Left kidney (tissue), 8 donors: ENCODE measurements at places on chromosomes 6 and 20. TPM values are rescaled to one million over a fixed set of nuclear protein-coding genes. Genes with fewer than 3 reads are reported as not detected.

DNA sequence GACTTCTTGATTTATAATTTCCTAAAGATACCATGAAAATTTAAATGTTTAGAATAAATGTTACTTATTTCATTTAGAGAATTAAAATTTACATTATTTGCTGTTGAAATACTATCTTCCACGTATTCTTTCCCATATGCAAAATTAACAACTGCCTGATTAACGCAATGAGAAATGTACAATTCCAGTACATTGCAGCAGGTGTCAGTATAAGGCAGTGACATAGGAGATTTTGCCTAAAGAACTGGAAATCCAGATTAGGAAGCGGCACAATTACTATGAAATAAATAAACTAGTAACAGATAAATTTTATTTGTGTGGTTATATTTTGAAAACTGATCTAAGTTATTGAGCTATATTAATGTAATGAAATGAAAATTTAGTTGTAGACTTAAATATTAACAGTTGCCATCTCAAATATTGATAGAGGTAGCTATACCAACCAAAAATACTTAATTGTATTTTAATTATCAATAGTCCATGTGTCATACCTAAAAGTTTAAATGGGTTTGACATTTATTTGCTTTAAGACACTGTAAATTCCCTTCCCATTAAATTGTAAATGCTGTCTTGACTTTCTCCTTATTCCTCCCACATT lies 300.2 kb downstream of the UTRN start:
- DNase-seq = peak; percentile 56

The WFDC12 gene
- polyA plus RNA-seq = not detected

DNA sequence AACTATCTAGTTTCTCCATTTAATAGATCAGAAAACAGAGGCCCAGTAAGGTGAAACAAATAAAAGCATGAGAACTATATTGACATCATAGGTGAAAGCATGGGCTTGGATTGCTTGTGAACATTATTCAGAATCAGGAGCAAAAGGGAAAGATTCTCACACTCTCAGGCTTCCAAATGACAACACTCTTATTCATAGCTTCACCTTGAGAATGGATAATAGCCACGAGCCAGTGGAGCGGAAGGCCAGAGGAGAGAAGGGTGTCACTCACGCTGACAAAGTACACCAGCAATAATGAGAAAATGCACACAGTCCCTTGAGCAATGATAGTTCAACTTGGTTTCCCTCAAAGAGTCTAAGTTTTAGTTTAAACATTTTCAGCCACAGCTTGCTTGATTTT lies 339.0 kb downstream of the TPBG start:
- no peak for DNase-seq

The CST7 gene
- polyA plus RNA-seq = 0.30 TPM

- no peak for DNase-seq
These were observed 5.6 kb downstream of the ZMYND8 start for GRCh38 chr20:47350691-47351545.

GRCh38 chr20:51306081-51306480 lies 236.4 kb downstream of the NFATC2 start:
- DNase-seq = no peak

The PAK5 gene
- 0.63 TPM for polyA plus RNA-seq

DNA sequence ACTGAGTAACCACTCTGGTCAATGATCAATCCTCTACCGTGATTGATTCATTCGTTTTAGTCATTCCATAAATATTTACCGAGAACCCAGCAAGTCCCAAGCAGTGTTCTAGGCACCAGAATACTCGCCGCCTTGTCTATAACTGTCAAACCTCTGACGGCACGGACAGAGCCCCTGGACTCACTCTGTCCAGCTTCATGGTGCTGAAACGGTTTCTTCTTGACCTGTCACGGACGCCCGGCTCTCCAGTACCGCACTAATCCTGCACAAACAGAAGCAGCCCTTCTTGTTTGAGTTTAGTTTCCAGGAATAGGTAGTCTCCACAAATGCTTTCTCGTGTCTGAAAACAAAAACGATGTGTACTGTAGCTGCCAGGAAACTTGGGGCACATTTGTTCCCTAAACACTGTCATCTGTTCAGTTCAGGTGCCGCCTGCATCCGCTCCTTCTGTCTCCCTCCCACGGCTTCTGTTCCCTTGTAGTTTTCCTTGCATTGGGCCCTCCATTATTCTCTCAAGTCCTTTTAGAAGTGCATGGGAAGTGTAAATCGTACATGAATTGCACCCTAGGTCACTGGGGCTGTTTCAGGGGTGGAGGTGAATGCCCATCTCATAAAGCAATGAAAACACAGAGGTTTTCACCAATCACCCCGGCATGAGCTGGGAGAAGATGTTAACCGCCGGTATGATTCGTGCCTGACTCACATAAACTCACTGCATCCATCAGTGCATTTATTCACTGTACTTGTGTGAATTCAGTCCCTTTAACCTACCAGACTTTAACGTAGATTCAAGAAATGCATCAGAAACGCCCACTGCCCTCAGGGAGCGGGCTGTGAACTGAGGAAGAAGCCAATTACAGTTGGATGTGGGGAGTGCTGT lies 209.3 kb upstream of the CDH4 start:
- DNase-seq = no peak

DNA sequence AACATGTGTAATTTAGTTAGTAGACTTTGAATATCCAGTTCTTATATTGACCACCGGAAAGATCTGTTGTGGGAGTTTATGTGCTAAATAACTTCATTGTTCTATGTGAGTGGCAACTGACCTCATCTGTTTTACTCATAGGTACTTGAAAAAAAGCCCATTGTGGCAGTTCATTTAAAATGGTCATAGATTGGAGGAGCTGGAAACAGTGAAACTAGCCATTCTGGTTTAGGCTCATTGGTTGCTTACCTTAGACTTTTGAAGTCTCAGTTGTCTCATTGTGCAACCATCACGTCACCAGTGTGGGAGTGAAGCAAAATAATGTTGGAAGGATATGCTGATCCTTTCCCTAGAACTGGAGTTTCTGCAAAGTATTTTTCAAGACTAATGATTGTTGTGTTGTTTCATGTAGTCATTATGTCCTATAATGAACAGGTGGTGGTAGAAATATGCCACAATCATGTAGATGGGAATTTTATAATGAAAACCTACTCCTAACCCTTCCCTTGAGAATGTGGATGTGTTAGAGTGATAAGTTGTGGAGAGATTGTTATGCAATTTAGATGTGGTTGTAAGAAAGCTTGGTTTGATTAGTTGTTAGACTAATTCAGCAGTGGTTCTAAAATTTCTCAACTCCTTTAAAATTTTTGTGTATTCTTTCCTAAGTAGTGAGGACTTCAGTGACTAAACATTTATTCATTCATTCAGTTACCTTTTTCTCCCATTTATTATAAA lies 18.3 kb downstream of the DSP start:
- DNase-seq = no peak

The SLC26A8 gene
- 0.47 TPM for polyA plus RNA-seq

- DNase-seq = no peak
These were observed 12.2 kb upstream of the AKIRIN2 start for GRCh38 chr6:87714093-87714842.

DNA sequence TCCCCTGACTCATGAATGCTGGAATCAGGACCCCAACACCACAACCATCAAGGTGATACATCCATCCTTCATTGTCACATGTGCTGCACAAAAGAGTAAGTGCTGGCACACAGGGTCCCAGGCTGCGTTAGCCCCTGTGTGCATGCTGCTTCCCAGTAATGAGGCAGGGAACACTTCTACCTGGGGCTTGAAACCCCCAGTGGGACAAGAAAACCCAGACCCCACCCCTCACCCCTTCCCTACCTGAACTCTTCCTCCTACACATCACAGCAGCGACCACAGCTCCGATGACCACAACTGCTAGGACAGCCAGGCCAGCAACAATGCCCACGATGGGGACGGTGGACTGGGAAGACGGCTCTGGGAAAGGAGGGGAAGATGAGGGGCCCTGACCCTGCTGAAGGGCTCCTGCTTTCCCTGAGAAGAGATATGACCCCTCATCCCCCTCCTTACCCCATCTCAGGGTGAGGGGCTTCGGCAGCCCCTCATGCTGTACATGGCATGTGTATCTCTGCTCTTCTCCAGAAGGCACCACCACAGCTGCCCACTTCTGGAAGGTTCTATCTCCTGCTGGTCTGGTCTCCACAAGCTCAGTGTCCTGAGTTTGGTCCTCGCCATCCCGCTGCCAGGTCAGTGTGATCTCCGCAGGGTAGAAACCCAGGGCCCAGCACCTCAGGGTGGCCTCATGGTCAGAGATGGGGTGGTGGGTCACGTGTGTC lies 2.0 kb downstream of the HLA-B start:
- no peak for DNase-seq

DNA sequence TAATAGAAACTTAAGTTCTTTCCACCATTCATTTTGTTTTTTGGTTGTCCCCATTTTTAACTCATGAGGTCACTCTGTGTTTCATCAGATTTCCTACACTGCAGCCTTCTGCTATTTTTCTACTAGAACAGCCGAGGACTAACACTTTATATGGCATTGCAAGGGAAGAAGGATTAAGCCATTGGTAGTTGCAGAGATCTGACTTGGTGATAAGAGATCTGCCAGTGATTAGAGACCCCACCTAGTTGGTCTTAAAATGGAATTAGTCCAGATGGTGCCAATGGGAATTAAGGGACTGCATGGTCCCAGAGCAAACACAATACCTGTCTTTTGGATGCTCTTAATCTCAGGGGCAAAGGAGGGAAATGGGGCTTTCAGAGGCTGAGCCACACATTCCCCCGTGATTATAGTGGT lies 125.5 kb upstream of the TMEM170B start:
- no peak for DNase-seq

- no peak for DNase-seq
These were observed 138.0 kb upstream of the MCHR2 start for GRCh38 chr6:100132005-100132404.

The HUS1B gene
- not detected for polyA plus RNA-seq

The C6orf132 gene
- 4.4 TPM for polyA plus RNA-seq

- no peak for DNase-seq
These were observed 70.9 kb downstream of the ATP9A start for GRCh38 chr20:51697096-51697826.

- no peak for DNase-seq
These were observed 7.0 kb downstream of the MICAL1 start for GRCh38 chr6:109448615-109449014.

The TOMM34 gene
- 40.4 TPM for polyA plus RNA-seq

GRCh38 chr6:88964509-88964908 lies 1.1 kb upstream of the RNGTT start:
- no peak for DNase-seq

The SLC22A2 gene
- 14.3 TPM for polyA plus RNA-seq

The CLPSL1 gene
- 2.2 TPM for polyA plus RNA-seq

DNA sequence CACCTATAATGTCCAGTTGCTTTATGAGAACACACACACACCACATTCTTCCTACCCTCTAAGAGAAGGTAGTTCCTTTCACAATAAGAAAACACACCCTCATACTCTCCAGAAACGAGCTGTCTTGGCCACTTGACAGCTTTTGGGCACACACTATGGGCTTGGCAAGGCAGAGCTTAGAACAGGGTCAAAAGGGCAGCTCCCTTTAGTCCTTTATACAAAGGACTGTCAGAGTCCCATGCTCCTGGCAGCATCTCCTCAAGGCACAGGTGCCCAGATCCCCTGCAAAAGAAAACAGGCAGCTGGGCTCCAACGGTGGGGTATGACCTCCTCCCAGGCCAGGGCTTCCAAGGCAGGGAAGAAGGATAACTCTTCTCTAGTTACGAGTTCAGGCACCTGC lies 4.9 kb upstream of the LYRM2 start:
- no peak for DNase-seq

- no peak for DNase-seq
These were observed 9.6 kb upstream of the BTN3A2 start for GRCh38 chr6:26355366-26355765.

- DNase-seq = no peak
These were observed 593.3 kb upstream of the HS3ST5 start for GRCh38 chr6:114936080-114936479.

- peak; percentile 50 for DNase-seq
These were observed 719 bp upstream of the EDN1 start for GRCh38 chr6:12289365-12289919.

- DNase-seq = no peak
These were observed 106.3 kb downstream of the SESN1 start for GRCh38 chr6:108988296-108988695.

The OR2B2 gene
- not detected for polyA plus RNA-seq

GRCh38 chr20:35468671-35469334 lies 13.4 kb downstream of the CEP250 start:
- DNase-seq = no peak

The PHACTR3 gene
- polyA plus RNA-seq = 12.4 TPM

GRCh38 chr6:11609324-11610071 lies 71.9 kb downstream of the TMEM170B start:
- DNase-seq = no peak

The SPEF1 gene
- polyA plus RNA-seq = 1.7 TPM

The CCM2L gene
- polyA plus RNA-seq = 5.2 TPM

GRCh38 chr6:64930681-64931080 lies 776.3 kb downstream of the EYS start:
- no peak for DNase-seq

DNA sequence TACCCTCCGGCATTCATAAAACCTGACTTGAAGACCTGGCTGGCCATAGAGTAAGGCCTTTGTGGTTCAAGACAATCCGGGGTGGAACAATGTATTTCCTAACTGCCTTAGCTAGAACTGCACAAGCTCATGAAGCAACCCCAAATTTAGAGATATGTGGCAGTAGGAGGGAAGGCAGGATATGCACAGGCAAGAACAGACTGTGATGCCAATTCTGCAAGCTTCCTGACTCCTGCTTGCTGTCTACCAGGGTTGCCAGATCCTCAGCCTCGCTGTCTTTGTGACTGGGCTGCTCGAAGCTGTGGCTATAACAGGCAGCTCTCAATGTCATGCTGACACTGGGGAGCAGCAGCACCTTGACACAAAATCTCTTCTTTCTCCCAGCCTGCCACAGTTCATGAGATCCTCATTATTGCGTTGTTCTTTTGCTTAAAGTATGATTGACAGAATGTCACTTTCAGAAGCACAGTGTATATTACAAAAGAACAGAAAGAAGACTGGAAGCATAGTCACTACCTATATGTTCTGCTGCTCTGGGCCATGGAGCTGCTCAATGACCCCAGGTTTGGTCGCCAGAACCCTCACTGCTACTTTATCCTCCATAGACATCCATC lies 18.3 kb upstream of the SHLD1 start:
- DNase-seq = no peak

- DNase-seq = no peak
These were observed 6.7 kb upstream of the KHDC1L start for GRCh38 chr6:73231986-73232391.
